ENCODE measurements at places on chromosomes 6 and 20. TPM values are rescaled to one million over a fixed set of nuclear protein-coding genes. Genes with fewer than 3 reads are reported as not detected.
A peak's percentile ranks its signal among the peaks of the same experiment; 100 is the strongest.

DNA sequence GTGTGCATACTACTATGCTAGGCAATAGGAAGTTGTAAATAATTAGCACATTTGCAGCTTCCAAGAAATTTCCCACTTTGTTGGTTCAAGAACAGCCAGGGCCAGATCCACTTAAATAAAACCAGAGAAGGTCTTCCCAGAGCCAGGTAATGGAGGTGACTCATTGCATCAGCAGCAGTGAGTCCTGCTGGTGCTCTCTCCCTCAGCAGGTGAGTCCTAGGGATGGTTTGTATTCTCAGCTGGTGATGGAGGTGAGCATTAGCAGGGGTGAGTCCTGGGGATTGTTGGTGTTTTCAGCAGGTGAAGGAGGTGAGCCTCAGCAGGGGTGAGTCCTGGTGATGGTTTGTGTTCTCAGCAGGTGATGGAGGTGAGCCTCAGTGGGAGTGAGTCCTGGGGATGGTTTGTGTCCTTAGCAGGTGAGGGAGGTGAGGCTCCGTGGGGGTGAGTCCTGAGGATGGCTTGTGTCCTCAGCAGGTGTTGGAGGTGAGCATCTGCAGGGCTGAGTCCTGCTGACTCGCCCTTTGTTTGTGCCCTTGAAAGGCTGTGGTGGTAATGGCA is 232.8 kb upstream of the EXOC2 start:
- no peak for DNase-seq

DNA sequence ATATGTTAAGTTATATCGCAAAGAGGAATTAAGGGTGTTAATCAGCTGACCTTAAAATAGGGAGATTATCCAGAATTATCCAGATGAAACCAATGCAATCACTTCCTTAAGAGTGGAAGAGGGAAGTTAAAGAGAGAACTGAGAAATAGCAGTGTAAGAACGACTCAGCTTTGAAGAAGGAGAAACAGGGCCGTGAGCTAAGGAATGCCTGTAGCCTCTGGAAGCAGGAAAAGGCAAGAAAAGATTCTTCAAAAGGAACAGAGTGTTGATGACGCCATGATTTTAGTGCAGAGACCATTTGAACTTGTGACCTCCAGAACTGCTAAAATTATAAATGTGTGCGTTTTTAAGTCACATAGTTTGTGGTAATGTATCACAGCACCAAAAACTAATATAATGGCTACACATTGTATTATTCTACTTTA is 32.7 kb downstream of the ILRUN start:
- peak; percentile 7 for DNase-seq

GRCh38 chr20:46132705-46133120 is 14.6 kb downstream of the CD40 start:
- peak; percentile 78 for DNase-seq

DNA sequence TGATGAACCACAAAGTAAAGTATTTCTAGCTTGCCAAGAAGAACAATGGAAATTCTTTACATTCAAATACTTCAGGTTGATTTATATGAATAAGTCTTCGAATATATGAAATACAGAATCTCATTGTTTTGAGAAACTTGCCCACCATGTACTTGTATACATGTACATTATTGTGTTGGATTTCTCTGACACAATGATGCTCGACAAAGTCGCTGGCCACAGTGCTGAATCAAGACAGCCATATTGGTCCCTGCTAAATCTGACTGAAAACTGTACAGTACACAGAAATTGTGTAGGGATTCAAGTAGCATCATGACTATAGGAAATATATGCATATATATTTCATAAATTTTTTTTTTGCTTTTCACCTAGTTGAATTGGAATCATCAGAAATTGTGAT is 13.1 kb upstream of the LIN28B start:
- peak; percentile 25 for DNase-seq

- no peak for DNase-seq
Measured at GRCh38 chr6:21733311-21733710, 139.8 kb downstream of the SOX4 start.

GRCh38 chr20:60715172-60715571 is 536.9 kb upstream of the CDH4 start:
- DNase-seq: peak; percentile 13

TASP1 gene
- total RNA-seq: 9.6 TPM

Data from Daoy (cell line).